ENCODE measurements at places on chromosomes 7 and 10. TPM values are rescaled to one million over a fixed set of nuclear protein-coding genes. Genes with fewer than 3 reads are reported as not detected.

DNA sequence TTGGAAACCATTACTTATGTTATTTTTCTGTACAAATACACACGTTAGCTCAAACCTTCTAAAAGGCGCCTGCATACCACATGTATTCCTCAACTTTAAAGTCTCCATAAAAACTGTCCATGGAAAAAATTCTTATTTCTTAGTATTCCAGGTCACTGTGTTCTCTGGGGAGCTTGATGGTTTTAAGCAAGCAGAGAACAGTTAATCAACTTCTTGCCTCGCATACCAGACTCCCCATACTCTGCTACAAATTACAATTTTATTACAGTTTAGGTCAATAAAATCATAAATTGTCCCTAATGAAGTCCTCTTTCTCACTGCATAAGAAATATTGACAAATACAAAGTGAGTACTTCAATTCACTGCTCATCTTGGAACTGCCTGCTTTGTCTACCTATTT is 77.0 kb upstream of the GPR22 start:
- DNase-seq, result no peak

DNA sequence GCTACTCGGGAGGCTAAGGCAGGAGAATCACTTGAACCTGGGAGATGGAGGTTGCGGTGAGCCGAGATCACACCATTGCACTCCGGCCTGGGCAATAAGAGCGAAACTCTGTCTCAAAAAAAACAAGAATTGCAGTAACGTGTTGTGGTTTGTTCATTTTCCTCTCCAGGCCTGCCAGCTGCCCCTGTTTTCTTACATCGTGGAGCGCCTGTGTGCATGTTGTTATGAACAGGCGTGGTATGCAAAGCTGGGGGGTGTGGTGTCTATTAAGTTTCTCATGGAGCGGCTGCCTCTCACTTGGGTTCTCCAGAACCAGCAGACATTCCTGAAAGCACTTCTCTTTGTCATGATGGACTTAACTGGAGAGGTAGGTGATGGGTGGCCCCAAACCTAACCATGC is 52.1 kb downstream of the TRRAP start:
- DNase-seq, result no peak

DNA sequence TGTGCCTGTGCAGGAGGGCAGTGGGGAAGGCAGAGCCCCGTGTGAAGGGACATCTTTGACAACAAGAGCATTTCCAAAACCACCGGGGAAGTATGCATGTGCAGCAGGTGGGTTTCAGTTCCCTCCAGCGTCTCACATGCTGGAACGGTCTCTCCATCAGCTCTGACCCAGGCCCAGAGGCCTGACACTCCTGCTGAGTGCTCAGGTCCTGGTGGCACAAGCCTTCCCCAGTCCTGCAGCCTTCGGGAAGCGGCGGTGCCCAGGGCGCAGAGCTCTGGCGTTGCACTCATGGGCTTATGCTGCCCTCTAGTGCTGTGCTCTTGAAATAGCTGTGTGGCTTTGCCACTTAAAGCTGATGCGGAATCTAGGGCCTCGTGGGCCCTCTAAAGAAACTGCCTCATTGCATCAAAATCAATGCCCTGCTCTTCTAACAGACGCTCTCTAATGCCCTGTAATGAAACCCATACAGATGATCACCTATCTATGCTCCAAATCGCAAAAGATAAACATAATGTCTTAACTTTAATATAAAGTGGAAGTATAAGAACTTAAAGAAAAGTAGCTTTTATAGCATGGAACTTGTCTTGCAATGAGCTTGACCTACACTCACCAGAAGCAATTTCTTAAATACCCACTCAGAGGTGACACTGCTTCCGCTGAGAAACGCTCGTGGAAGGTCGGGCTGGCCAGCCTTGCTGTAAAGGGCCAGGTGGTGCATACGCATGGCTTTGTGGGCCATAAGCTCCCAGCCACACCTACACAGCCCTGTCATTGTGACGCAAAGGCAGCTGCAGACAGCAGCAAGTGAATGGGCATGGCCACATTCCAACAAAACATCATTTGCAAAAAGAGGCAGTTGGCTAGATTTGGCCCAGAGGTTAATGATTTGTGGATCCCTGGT is 38.6 kb downstream of the CLRN3 start:
- peak; percentile 90 for DNase-seq

DNA sequence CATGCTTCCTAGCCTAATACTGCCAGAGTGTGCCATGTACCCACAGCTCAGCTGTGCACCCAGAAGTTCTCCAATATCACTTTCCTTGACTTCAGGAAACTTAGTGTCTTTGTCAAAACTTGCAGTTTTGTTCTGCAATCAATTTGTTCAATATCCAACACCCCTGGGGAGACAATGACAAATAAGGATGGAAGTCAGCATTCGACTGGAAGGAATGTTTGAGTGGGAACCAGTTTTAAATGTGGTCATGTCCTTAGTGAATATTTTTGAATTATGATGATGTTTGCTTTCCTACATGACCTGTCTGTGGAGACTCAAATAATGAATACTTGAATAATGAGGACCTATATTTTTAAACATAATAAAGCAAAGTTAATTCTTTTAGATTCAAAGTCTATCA is 112.0 kb downstream of the ANK3 start:
- no peak for DNase-seq

Gene FAM237B
- not detected for polyA plus RNA-seq

Gene EN2
- 0.04 TPM for polyA plus RNA-seq

Gene THSD7A
- polyA plus RNA-seq, result 0.42 TPM

Gene VAX1
- polyA plus RNA-seq, result not detected
